GM23248 (cell line): ENCODE measurements at places on chromosomes 5 and 9. TPM values are rescaled to one million over a fixed set of nuclear protein-coding genes. Genes with fewer than 3 reads are reported as not detected.

Gene PCA3
- not detected in 2 replicates for polyA plus RNA-seq

- H3K36me3 ChIP-seq: peaks cover 9% of the 10 kb centered on the region; the same call in 1 of the 2 replicates
- H3K4me3 ChIP-seq: no peak overlapping the region
- H3K27ac ChIP-seq: no peak overlapping the region
- DNase-seq: no peak
- H3K4me1 ChIP-seq: no peaks in the 10 kb centered on the region
These were observed 9.9 kb upstream of the MRNIP start for GRCh38 chr5:179868541-179868940.

Gene PNPLA7
- 0.44 and 0.59 TPM in 2 replicates for polyA plus RNA-seq

DNA sequence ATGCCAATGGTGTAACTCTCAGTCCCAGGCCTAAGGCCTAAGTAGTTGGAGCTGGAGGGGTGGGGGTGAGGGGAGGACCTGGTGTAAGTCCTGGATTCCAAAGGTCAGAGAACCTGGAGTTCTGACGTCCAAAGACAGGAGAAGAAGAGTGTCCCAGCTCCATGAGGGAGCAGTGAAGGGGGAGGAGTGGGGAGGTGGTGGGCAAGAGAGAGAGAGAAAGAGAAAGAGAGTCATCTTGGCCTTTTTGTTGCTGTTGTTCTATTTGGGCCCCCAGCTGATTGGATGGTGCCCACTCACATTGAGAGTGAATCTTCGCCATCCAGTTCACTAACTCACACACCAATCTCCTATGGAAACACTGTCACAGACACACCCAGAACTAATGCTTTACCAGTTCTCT is 198.9 kb downstream of the DAB2IP start:
- no peak for DNase-seq
- no peaks in the 10 kb centered on the region for H3K27me3 ChIP-seq
- H3K36me3 ChIP-seq: no peaks in the 10 kb centered on the region
- no peak overlapping the region for H3K27ac ChIP-seq
- no peaks in the 10 kb centered on the region for H3K4me1 ChIP-seq

GRCh38 chr9:115517335-115518075 is 399.5 kb upstream of the TNC start:
- no peaks in the 10 kb centered on the region for H3K36me3 ChIP-seq
- no peaks in the 10 kb centered on the region for H3K27me3 ChIP-seq
- H3K4me1 ChIP-seq: peaks cover 13% of the 10 kb centered on the region

GRCh38 chr9:15576350-15577050 is 23.7 kb downstream of the CCDC171 start:
- H3K36me3 ChIP-seq: no peaks in the 10 kb centered on the region
- H3K4me3 ChIP-seq: no peak overlapping the region
- no peak for DNase-seq
- no peaks in the 10 kb centered on the region for H3K4me1 ChIP-seq
- no peak overlapping the region for H3K27ac ChIP-seq
- no peaks in the 10 kb centered on the region for H3K27me3 ChIP-seq

DNA sequence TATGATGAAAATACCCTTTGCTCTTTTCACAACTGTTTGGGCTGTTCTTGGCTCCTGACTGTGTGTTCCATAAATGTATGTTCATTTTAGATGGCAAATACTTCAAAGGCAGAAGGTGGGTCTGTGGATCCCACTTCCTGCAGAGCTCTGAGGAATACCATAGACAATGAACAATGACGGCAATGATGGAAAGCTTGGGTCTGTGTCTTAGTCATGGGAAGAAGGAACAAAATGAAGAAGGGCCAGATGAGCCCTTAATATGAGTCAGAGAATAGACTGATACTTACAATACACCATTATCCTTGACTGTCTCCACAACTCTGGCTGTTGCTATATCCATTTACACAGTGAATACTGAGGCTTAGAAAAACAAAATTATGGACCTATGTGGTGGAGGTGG is 126.0 kb downstream of the SLIT3 start:
- no peak overlapping the region for H3K4me3 ChIP-seq
- H3K4me1 ChIP-seq: peaks cover 19% of the 10 kb centered on the region
- H3K27ac ChIP-seq: no peak overlapping the region
- H3K36me3 ChIP-seq: no peaks in the 10 kb centered on the region
- no peak for DNase-seq

- H3K36me3 ChIP-seq: no peaks in the 10 kb centered on the region
- no peak for DNase-seq
- no peak overlapping the region for H3K27ac ChIP-seq
- 0 out of 2 replicates have a peak, but pooled peaks cover 6% of the 10 kb centered on the region for H3K4me1 ChIP-seq
- H3K4me3 ChIP-seq: no peak overlapping the region
- no peaks in the 10 kb centered on the region for H3K27me3 ChIP-seq
These were observed 4.4 kb downstream of the IL9 start for GRCh38 chr5:135891268-135891667.

Gene GLDC
- 0.35 and 0.48 TPM in 2 replicates for polyA plus RNA-seq

GRCh38 chr5:141186897-141187512 is at the start of gene PCDHB9:
Gene PCDHB9 (plus strand): TSS chr5:141187161. CDS start chr5:141187319, 158 bp downstream.
- peak within 1 kb of the TSS; percentile 67 for H3K4me3 ChIP-seq
- H3K27me3 ChIP-seq: no peaks in the 10 kb centered on the region
- no peak within 1 kb of the TSS for H3K27ac ChIP-seq
- peak; percentile 77 for DNase-seq
- H3K4me1 ChIP-seq: no peaks in the 10 kb centered on the region

Gene BAG1
- 48.7 and 49.7 TPM in 2 replicates for polyA plus RNA-seq

GRCh38 chr5:132776131-132776937 is 705 bp downstream of the SEPTIN8 start:
- no peak overlapping the region for H3K27ac ChIP-seq
- H3K4me3 ChIP-seq: peak overlapping the region; percentile 83
- H3K4me1 ChIP-seq: peaks cover 23% of the 10 kb centered on the region
- H3K36me3 ChIP-seq: no peaks in the 10 kb centered on the region
- peak; percentile 53 for DNase-seq
- no peaks in the 10 kb centered on the region for H3K27me3 ChIP-seq

DNA sequence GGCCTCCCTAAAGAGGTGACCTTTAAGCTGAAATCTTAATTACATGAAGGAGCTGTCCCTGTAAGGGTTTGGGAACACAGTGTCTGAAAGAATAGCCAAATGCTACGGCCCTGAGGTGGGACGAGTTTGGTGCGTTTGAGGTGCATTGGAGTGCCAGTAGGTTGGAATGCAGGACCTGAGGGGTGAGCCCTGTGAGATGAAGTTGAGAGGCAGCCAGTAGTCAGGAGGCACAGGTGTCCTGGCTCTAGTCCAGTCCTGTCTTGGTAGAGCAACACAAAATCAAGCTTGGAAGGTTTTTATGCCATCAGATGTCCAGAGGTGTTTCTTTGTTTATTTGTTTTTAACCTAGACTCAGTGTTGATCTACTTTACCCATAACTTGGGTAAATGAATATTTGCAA is 108.5 kb downstream of the ARHGAP26 start:
- no peak for DNase-seq
- H3K27me3 ChIP-seq: no peaks in the 10 kb centered on the region
- H3K27ac ChIP-seq: no peak overlapping the region
- H3K4me3 ChIP-seq: no peak overlapping the region

- H3K36me3 ChIP-seq: no peaks in the 10 kb centered on the region
- H3K27me3 ChIP-seq: no peaks in the 10 kb centered on the region
- H3K27ac ChIP-seq: no peak overlapping the region
These were observed 80.7 kb downstream of the PRRT1B start for GRCh38 chr9:131625790-131626670.

DNA sequence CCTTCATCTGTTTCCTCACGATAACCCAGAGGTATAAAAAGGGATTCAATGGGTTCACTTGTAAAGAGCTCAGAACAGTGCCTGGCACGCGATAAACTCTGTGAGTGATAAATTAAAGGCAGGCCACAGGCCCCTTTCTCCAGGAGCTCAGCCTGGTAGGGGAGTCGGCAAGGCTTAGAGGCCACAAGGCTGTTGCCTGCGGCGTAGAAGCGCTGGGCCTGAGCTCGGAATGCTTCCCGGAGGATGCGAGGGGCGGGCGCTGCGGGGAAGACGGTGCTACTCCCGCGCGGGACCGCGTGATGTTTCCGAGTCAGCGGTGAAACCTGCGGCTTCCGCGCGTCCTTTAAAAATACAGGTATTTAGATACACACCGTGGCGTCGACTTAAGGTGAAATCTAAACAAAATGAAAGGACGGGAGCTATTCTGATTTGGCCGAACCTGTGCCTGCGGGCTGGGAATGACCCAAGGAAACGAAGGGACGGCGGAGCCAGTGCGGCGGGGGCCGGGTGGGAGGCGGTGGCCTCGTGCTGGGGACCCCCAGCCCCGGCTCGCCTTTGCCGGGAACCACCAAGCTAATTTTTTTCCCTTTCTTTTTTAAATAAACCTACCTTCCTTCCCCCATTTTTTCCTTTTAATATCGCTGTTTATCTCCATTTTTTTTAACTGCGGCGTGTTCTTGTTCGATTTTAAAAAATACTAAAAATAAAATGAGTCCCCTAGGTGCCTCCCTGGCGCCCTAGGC is 6.2 kb downstream of the NKX2-5 start:
- H3K4me1 ChIP-seq: no peaks in the 10 kb centered on the region
- peak overlapping the region; percentile 51 for H3K4me3 ChIP-seq
- DNase-seq: peak; percentile 52
- peaks cover 71% of the 10 kb centered on the region for H3K27me3 ChIP-seq
- no peak overlapping the region for H3K27ac ChIP-seq

GRCh38 chr5:154287136-154287535 is 96.6 kb downstream of the GALNT10 start:
- H3K27ac ChIP-seq: peak overlapping the region; percentile 54
- peaks cover 42% of the 10 kb centered on the region for H3K4me1 ChIP-seq
- H3K4me3 ChIP-seq: peak overlapping the region; percentile 28; the same call in 1 of the 2 replicates
- no peaks in the 10 kb centered on the region for H3K36me3 ChIP-seq

Gene SLC27A4
- polyA plus RNA-seq: 11.8 and 12.3 TPM in 2 replicates

Gene CCDC192
- polyA plus RNA-seq: 0.30 and 0.40 TPM in 2 replicates

DNA sequence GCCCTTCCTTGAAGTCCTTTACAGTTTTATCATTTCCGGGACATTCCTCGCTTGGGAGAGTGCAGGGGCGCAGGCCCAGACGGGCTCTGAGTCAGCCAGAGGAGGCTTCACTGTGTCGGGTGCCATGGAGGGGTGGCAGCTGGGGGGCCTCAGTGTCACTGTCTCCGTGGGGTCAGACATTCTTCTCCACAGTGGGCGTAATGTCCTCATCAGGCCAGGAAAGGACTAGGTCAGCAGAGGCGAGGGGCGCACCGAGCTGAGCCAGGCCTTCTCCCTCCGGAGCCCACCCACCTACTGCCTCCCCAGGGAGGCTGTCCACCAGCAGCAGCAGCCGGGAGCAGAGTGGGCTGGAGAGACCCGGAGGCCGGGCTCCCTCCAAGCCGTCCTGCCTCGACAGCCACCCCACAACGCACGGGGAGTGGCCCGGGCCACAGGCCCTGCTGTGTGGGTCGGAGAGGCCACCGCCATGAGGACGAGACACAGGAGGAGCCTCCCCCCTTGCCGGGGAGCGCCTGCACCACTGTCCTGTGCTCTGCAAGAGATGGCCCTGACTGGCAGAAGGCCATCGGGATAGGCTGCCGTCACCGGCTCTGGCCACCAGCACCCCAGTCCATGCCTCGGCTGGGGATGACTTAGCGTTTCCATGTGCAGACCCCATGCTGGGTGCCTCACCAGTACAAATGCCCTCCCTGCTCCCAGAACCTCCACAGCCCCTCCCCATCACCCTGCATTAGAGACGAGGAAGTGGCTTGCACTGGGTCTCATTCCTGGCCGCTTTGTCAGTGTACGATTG is 26.5 kb downstream of the SARDH start:
- H3K4me1 ChIP-seq: no peaks in the 10 kb centered on the region
- H3K36me3 ChIP-seq: no peaks in the 10 kb centered on the region

DNA sequence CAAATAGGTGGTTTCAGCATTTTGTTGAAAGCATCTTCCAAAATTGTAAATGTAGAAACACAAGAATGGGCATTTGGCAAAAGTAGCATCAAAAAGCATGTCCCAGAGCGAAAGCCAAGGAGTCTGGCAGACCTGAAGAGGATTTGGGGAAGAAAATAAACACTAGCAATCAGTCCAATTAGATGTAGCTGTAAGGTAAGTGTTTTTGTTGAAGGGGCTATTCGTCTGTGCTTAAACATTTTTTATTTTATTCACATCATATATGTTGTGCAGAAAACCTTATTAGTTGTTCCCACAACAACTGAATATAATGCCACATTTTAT is 954.1 kb upstream of the COX7C start:
- no peaks in the 10 kb centered on the region for H3K4me1 ChIP-seq
- no peak overlapping the region for H3K4me3 ChIP-seq
- H3K27ac ChIP-seq: no peak overlapping the region
- DNase-seq: no peak
- H3K27me3 ChIP-seq: no peaks in the 10 kb centered on the region

GRCh38 chr5:115978779-115979178 is 16.5 kb downstream of the LVRN start:
- DNase-seq: peak; percentile 26
- no peaks in the 10 kb centered on the region for H3K36me3 ChIP-seq
- H3K4me3 ChIP-seq: no peak overlapping the region
- H3K4me1 ChIP-seq: peaks cover 39% of the 10 kb centered on the region

GRCh38 chr5:171474230-171474813 is 54.9 kb downstream of the FGF18 start:
- H3K4me3 ChIP-seq: no peak overlapping the region
- H3K36me3 ChIP-seq: no peaks in the 10 kb centered on the region
- no peak overlapping the region for H3K27ac ChIP-seq
- peaks cover 8% of the 10 kb centered on the region for H3K4me1 ChIP-seq
- DNase-seq: no peak
- peaks cover 9% of the 10 kb centered on the region; the same call in 1 of the 2 replicates for H3K27me3 ChIP-seq

Gene PRR16
- polyA plus RNA-seq: 67.4 and 68.8 TPM in 2 replicates

Gene RNF183
- polyA plus RNA-seq: not detected in 2 replicates

- no peak overlapping the region for H3K4me3 ChIP-seq
- H3K36me3 ChIP-seq: no peaks in the 10 kb centered on the region
- no peaks in the 10 kb centered on the region for H3K4me1 ChIP-seq
These were observed 44.0 kb downstream of the C9orf85 start for GRCh38 chr9:71955300-71955915.

DNA sequence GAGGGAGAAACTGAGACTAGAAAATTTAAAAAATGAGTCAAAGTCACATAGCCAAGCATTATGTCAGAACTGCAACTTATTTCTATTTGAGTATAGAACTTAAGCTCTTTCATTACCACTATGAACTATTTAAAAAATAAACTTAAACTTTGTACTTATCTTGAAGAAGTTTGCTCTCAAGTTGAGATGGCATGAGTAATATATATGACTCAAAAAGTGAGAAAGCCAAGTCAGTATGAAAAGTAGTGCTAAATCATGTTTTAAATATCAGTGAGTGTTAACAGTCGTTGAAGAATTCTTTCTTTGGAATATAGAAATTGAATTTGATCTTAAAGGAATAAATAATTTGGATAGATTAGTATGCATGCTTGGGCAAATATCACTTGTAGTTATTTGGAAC is 36.3 kb upstream of the CDH10 start:
- H3K27me3 ChIP-seq: no peaks in the 10 kb centered on the region
- peaks cover 8% of the 10 kb centered on the region for H3K4me1 ChIP-seq
- DNase-seq: peak; percentile 34
- no peaks in the 10 kb centered on the region for H3K36me3 ChIP-seq

GRCh38 chr9:98944057-98944733 is 488 bp downstream of the COL15A1 start:
- H3K4me1 ChIP-seq: no peaks in the 10 kb centered on the region
- H3K4me3 ChIP-seq: peak overlapping the region; percentile 68
- peak; percentile 50 for DNase-seq
- H3K27ac ChIP-seq: no peak overlapping the region
- H3K36me3 ChIP-seq: no peaks in the 10 kb centered on the region

Gene MELK
- polyA plus RNA-seq: 24.5 and 24.7 TPM in 2 replicates

GRCh38 chr5:126656401-126657007 is 55.8 kb downstream of the PHAX start:
- H3K27me3 ChIP-seq: no peaks in the 10 kb centered on the region
- DNase-seq: peak; percentile 71
- H3K27ac ChIP-seq: no peak overlapping the region
